ENCODE measurements at places on chromosomes 4 and X.

DNA sequence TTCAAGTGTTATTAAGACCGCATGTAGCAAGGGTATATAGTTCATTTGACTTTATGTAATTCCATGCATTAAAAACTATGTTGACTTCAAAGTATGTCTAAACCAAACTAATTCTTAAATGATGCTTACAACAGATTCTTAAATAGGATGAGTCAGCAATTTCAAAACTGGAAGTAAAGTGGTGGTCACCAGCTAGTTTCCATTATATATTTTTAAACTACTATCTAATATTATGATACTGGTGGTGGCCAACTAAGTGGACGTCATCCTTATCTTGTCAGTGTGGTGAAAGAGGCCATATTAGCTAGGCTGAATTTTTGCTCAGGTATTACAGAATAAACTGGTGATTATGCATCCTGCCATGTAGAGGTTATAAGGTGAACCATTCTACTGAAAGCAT is 1.2 kb downstream of the IL15 start:
- no peak for DNase-seq

DNA sequence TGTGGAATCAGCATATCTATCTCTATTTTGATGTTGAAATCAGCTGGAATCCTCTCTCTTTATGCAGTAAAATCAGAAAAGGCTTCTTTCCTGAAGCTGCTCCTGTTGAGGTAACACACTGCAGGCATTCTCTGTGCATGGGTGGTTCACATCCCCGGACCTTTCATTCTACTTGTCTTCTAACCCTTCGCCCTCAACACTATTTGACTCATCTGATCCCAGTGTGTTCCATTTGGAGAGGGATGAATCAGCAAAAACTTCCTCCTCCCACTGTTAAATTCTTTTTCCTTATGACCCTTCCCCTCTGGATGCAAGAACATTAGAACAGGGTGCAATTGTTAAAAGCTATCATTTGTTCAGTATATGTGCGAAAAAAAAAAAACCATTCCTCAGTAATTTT is 67.4 kb downstream of the RNF150 start:
- no peak for DNase-seq

DNA sequence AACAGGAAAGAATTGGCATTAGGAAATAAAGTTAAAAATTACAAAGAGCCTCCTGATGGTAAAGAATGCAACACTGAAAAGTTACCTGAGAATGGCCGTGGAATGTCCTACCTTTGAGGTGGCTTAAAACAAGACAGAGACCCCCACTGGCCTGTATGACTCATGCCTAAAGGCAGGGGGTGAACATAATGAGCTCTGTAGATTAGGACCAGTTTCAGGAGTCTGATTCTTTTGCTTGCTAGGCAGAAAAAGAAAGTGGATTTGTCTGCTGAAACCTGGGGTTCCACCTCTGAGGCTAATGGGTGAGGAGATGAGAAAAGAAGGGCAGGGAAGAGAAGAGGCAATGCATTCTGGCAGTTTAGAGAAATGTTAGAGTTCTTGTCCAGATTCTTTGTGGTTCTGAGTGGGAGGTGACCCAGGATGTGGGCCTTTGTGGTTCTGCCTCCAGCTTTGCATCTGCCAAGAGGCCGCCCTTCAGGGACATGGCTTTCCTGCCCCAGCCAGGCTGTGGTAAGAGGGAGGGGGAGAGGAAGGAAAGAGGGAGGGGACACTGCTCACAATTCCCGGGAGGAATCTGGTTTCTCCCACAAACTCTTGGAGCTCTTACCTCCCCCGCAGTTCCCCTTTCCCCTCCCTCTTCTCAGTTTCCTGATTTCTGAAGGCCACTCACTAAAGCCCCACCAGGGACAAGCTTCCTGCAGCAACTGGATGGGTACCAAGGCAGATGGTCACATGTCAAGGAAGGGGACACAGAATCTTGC is 109.6 kb downstream of the EFNB1 start:
- no peak for DNase-seq

- DNase-seq, result no peak
These were observed 22.7 kb upstream of the YTHDC1 start for GRCh38 chr4:68372588-68372987.

GRCh38 chrX:21816136-21816535 is 23.3 kb upstream of the MBTPS2 start:
- no peak for DNase-seq

DNA sequence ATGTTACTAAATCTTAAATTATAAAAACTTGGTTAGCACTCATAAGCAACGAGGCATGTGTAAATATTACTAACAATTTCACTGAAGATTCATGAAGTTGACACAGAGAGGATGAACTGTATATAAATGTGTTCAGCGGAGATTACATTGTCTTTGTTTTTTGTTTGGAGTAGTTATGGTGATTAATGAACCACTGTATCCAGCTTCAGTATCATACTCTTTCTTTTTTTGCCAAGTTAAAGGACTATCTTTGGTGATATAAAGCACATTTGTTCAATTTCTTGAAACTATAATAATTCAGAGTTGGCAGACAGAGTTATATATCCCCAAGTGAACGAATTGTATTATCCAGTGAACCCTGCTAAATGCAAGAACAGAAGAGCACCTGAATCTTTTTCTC is 497.6 kb downstream of the CCSER1 start:
- no peak for DNase-seq

DNA sequence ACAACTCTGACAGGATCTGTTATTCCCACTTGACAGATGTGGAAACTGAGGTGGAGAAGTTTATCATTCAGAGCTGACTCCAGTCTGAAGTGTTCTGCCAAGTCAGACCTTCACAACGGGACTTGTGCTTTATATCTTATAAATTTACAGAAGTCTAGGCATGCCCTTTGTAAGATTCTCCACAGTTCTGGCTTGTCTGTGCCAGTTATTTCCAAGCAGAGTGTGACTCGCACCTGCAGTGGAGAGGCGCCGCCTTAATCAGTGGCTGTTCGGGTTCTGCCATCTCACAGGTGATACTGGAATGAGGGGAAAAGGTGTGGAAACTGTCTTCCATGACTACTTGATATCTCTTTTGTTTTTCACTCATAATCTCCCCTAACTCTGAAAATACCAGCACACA is 63.2 kb downstream of the CPEB2 start:
- no peak for DNase-seq

DNA sequence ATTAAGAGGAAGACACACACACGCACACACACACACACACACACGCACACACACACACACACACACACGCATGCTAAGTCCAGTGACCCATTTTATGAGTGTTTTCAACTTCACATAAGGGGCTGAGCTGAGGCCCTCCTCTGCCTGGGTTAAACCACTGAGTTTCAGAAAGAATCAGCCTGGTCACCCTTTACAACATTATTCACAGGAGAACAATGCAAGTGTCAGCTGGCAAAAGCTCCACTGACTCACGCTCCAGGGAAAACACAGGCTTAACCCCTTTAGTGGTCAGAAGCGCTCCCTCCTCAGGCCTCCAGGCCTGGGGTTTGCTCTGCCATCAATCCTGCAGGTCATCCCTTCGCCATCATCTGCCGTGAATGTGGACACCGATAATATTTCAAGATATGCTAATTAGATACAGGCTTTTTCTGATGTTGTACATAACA is 46.9 kb downstream of the ACOX3 start:
- DNase-seq, result no peak

DNA sequence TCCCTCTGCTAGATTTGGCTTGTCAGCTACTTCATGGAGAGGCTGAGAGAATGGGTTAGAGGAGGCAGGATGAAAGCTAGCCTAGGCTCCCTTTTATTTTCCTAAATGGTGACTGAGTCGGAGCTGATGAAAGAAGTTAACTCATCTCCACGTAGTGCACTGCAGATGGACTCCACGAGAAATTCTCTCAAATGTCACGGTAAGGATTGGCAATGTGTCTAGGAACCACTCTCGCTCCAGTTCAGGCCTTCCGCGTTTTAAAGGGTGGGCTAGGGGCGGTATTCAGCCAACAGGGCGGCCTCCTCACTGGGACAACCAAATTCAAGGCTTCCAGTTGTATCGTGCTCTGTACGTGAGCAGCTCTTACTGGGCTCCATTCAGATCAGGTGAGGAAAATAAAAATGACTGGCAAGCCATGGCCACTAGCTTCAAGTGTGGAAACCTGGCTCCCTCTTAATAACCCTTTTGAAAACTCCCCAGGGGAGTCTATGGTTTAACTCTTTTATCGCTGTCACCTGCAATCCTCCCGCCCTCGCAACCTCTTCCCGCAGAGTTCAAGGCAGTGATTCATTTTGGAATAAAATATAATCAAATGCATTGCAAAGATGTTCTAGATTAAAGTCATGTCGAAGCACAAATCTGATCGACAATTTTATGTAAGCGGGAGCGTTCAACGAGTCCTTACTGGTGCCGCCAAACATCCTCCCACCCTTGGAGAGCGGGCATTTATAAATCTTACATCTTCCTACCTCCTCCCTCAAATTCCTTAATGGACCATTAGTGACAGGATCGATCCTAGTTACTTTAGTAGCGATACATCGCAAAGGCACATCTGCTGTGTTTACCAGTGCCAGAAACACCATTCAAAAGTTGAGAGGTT is 1.2 kb downstream of the SPOCK3 start:
- DNase-seq, result no peak

- no peak for DNase-seq
These were observed 59.2 kb upstream of the PARM1 start for GRCh38 chr4:74873545-74874301.

- peak; percentile 53 for DNase-seq
These were observed 15.7 kb downstream of the FHL1 start for GRCh38 chrX:136162827-136163570.

DNA sequence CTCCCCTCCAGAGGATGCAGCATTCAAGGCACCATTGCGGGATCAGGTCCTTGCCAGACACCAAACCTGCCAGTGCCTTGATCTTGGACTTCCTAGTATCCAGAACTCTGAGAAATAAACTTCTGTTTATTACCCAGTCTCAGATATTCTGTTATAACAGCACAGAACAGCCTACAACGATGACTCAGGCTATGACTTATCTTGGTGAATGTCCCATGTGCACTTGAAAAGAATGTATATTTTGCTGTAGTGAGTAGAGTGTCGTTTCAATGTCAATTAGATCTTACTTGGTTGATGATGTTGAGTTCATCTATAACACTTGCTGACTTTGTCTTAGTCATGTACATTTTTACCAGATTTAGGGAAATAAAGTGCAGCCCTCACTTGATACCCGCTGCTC is 34.5 kb upstream of the PGRMC1 start:
- DNase-seq, result no peak

- no peak for DNase-seq
These were observed 31.7 kb upstream of the METAP1 start for GRCh38 chr4:98963538-98964433.

- peak; percentile 79 for DNase-seq
These were observed 30.7 kb downstream of the MSN start for GRCh38 chrX:65697915-65698796.

DNA sequence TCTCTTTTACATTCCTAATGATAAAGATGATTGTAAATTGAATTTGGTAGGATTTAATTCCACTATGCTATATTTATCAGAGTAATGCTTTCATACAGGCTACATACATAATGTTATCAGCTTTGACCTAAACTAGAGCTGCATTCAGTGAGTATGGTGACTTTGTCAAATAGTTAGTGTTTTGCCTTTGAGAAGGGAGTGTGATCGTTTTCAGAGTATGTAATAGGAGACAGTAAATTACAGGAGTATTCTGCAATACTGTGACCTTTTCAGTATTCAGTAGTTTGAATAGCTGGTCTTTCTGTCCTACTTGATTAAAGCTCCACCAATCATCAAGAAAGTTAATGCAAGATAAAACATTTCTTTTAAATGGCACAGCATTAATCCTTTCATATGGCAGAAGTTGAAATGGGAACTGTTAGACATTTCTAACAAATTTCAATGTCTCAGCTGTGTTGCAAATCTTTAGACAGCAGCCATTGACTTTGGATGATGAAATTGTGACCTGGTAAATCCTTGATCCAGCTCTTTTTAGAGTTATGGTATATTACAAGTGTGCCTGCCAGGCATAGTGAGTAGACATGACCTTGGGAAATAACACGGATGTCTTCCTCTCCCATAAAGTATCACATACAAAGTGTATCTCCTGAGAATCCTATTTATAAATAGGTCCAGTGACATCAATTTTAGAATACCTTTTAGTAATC is 455.3 kb downstream of the KCTD8 start:
- DNase-seq, result no peak

DNA sequence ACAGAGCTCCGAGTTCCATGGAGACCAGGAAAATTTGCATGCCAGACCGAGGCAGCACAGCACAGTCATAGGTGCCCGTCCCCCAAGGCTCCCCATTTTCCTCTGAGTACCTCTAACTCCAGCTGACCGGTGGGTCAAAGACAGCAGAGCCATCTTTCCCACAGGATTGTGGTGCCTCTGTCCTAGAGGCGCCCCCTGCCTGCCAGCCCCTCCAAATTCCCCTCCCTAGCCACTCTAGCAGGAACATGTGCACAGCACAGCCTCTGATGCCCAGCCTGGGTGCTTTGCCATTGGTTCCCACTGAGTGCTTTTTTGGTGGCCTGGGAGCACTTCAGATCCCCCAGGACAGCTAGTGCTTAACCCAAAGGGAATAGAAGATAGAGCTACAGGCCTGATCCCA is 368.5 kb upstream of the PABPC5 start:
- DNase-seq, result no peak

- no peak for DNase-seq
These were observed 6.5 kb upstream of the ACOT9 start for GRCh38 chrX:23749576-23749975.

All from activated CD4-positive, alpha-beta T cell treated with anti-CD3 and anti-CD28 coated beads, Interleukin-2, amount 10 ng/mL, durations not matched to agents 7 days and 5 days (primary cell).